IMR-90 (cell line): ENCODE measurements at places on chromosomes 3 and 15. TPM values are rescaled to one million over a fixed set of nuclear protein-coding genes. Genes with fewer than 3 reads are reported as not detected.

NR1I2 gene
- total RNA-seq: not detected in 2 replicates

ABHD14A gene
- 3.1 and 3.4 TPM in 2 replicates for total RNA-seq

REC114 gene
- total RNA-seq: not detected in 2 replicates

ITIH1 gene
- not detected in 2 replicates for total RNA-seq

GOLGA8G gene
- total RNA-seq: not detected in 2 replicates

GPR160 gene
- total RNA-seq: 0.18 and 0.28 TPM in 2 replicates

CRYGS gene
- total RNA-seq: 0.36 and 0.56 TPM in 2 replicates

APOD gene
- total RNA-seq: not detected in 2 replicates

BRK1 gene
- total RNA-seq: 81.4 and 123 TPM in 2 replicates

MCF2L2 gene
- total RNA-seq: under 0.01 TPM in 1 of 2 replicates, not detected in the other

ACTC1 gene
- total RNA-seq: 0.83 and 1.1 TPM in 2 replicates
